ENCODE measurements at places on chromosomes 1 and 21.
A peak's percentile ranks its signal among the peaks of the same experiment; 100 is the strongest.

DNA sequence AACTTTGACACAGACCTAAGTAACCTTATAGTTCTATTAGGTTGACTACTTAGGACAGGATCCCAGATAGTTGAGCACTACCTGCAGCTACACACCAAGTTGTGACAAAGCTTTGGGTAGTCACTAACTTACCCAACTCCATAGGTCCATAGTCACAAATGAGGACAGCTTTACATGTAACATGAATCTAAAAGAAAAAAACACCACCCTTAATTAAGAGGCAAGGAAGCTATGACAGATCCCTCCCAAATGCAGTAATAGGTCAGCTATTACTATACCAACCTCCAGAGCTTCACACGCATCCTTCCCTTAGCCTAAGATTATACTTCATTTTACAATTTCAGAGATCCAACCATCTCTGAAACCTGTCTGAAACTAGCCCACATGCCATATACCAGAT is 12.7 kb upstream of the RAB42 start:
- DNase-seq, result peak; percentile 46

DNA sequence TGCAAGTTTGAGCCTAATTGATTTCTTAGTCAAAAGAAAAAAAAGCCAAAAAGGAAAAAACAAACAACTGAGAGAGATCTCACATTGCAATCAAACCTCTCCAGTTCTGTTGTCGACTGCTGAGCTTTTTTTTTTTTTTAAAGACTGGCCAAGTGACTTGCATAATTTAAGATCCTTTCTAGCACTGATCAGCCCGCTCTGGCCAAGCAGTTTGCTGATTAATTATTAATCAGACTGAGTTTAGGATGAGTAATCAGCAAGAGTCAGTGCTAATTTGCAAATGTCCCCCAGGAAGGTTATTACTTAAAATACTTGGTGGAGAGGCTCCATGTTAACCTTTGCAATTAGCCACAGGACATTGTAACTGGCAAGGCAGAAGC is 39.3 kb downstream of the HMGB4 start:
- DNase-seq, result peak; percentile 17

DNA sequence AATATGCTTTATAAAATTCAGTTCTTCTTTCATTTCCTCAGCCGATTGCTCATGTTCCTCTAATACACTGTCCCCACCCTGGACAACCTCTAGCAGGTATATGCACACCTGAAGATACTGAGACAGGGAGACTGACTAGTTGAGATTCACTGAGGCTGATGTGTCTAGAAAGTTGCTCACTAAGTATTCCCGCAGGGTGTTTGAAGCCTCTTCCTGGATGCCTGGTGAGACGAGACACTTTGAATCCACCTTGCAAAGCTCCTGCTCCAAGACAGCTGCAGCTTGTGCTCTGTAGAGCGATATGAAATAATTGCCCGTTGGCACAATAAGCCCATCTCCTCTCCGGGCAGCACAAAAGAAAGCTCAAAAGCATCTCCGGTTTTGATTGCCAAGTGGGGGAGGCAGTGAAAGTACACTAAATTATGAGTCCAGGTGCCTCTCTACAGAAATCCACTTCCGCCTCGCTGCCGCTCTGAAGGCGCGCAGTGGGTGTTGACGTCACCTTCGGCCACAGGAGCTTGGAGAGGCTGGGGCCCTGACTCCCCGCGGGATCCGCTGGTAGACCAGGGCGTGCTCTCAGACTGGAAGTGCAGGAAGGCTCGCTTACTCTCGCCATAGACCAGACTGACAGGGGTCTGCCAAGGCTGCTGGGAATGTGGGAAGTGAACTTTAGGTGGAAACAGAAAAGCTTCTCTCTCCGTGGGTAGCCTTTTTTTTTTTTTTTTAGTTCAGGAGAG is 46.3 kb downstream of the GPA33 start:
- no peak for DNase-seq

DNA sequence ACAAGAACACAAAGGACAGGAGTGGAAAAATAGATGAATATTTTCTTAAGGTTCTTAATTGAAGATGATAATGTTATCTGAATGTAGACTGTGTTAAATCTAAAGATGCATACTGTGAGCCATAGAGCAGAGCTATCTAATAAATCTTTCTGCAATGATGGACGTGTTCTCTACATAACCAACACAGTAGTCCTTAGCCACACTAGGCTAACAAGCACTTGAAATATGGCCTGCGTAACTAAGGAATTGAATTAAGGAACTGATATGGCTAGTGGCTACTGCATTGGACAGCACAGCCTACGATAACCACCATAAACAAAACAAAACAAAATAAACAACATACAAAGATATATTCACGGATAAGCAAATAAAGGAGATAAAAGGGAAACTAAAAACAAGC is 181.3 kb downstream of the LYPLAL1 start:
- DNase-seq, result no peak

- peak; percentile 80 for DNase-seq
Measured at GRCh38 chr21:29195981-29196669, 65.7 kb downstream of the MAP3K7CL start.

DNA sequence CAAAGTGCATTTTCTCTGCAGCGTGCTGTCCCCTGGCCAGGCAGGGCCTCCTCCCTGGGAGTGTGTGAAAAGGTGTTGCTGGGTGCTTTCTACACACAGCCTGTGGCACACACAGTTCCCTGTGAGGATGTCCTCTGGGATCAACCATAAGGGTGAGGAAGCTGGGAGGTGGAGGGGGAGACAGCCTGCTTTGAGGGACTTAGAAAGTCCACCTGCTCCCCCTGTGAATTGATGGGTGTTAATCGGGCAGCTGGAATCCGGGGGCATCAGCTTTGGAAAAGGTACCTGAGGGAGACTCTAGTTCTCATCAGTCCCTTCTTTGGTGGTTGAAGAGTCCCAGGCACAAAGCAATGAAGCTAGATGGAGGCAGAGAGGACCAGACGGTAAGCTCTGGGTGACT is 35.8 kb downstream of the LHX4 start:
- DNase-seq, result no peak

DNA sequence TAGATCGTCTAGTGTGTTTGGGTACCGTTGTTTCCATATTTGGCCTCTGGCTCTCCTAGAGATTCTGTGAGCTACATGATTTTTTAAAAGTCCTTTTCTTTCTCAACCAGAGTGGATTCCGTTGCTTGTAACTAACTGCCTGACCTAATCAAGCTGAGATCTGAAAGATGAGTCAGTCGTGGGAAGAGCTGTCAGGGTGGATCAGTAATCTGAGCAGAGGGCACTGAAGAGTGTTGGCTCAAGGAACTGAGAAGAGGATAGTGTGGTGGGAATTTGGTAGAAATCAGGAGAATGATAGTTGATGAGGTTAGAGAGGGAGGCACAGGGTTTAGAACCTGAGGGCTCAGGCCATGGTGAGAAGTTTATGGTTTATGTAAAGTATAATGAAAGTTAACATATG is 52.2 kb downstream of the TRAF5 start:
- no peak for DNase-seq

GRCh38 chr1:43452789-43453441 is 816 bp downstream of the HYI start:
- no peak for DNase-seq

DNA sequence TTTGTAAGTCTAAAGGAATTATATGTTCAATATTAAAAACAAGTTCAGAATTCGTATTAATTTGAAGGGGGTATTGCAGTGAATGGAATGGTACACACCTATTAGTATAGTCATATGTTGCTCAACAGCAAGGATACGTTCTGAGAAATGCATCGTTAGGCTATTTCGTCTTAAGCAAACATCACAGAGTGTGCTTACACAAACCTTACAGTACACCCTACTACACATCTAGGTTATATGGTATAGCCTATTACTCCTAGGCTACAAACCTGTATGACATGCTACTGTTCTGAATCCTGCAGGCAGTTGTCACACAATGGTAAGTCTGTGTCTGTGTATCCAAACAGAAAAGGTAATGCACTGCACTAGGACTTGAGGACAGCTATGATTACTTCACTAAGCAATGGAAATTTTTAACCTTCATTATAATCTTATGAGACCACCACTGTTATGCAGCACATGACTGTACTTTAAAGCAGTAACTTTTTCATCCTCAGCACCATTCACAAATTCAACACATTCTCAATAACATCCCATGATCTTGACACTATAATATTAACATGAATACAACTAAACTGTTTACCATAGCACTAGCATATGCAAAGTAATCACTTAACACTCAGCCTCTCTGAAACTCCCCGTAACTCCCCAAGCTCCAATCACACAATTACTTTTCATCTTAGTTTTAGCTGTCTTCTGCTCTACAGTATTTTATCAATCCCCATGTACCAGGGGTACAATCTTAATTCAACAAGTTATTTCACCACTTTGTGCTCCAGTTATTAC is 14.4 kb upstream of the PSMG1 start:
- DNase-seq, result no peak

DNA sequence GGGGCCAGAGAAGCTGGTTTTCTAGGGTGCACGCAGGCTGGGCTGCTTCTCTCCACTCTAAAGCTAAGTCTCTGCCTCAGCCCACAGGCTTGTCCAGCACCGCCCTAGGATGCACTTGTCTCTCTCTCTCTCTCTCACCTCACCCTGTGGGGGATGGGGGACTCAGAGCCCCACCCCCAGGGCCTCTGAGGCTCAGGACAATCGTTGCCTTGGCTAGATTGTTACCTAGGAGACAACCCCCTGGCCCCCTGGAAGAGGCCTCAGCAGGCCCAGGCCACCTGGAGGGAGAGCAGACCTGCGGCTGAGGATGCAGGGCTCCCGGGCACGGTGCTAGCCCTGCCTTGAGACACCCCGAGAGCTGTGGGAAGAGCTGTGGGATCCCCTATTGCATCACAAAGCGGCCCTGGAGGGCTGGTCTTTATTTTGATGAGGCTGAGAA is at the start of gene ACTRT2:
TSS of gene ACTRT2 (plus strand) at position 235 of the 439 bp plus-strand sequence. CDS start 220 bp downstream, outside the sequence.
- DNase-seq, result no peak

- no peak for DNase-seq
Measured at GRCh38 chr1:235008239-235008638, 120.4 kb downstream of the TOMM20 start.

- DNase-seq, result no peak
Measured at GRCh38 chr1:218475275-218475674, 130.1 kb downstream of the TGFB2 start.

DNA sequence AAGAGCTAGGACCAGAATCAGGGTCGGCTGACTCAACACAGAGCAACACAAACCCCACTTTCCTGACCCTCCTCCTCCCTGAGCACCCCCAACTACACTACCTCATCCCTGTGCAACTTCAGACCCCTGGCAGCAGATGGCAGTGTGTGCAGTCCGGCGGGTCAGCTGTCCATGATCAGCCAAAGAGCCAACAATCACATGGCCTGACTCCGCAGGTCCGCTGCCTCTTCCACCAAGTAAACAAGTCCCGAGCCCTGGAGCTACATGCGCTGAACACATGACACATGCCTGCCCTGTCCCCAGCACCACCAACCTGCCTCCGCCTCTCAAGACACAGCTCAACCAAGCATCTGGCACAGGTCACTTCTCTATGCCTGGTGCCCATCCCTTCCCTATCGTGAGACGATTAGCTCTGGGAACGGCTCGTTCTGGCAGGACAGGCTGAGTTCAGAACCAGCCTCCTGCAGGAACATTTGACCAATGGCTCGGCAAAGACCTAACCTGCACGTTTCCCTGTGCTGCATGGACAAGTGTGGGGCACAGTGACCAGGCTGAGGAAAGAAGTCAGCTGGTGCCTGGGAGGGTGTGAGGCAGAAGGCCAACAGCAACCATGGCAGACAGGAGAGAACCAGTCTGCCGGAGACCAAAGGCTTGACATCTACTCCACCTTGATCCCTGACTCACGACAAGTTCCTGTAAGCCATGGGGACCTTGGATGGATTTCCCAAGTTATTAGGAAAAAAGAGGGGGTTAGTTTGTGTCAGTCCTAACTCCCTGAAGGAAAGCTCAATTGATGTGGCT is 60.3 kb downstream of the CD46 start:
- DNase-seq, result no peak

DNA sequence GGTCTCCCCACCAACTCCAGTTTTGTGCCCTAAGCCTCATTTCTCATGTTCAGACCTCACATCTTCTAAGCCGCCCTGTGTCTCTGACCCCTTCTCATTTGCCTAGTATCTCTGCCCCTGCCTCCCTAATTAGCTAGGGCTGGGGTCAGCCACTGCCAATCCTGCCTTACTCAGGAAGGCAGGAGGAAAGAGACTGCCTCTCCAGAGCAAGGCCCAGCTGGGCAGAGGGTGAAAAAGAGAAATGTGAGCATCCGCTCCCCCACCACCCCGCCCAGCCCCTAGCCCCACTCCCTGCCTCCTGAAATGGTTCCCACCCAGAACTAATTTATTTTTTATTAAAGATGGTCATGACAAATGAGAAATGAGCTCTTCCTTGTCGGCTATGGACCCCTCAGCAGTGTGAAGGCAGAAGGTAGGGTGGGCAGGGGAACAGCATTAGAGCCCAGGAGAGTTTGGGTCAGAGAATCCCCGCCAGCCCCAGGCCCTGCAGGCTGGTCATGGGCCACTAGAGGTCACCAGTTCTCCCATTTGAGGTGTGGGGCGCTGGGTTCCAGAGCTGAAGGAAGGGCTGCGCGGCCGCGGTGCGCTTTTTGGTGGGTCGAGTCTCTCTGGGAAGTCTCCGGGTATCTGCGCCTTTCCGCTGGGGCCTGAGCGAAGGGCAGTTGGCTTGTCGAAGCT is 11.5 kb downstream of the ADAMTSL4 start:
- no peak for DNase-seq

GRCh38 chr21:27077501-27077900 is 110.6 kb upstream of the ADAMTS5 start:
- no peak for DNase-seq

DNA sequence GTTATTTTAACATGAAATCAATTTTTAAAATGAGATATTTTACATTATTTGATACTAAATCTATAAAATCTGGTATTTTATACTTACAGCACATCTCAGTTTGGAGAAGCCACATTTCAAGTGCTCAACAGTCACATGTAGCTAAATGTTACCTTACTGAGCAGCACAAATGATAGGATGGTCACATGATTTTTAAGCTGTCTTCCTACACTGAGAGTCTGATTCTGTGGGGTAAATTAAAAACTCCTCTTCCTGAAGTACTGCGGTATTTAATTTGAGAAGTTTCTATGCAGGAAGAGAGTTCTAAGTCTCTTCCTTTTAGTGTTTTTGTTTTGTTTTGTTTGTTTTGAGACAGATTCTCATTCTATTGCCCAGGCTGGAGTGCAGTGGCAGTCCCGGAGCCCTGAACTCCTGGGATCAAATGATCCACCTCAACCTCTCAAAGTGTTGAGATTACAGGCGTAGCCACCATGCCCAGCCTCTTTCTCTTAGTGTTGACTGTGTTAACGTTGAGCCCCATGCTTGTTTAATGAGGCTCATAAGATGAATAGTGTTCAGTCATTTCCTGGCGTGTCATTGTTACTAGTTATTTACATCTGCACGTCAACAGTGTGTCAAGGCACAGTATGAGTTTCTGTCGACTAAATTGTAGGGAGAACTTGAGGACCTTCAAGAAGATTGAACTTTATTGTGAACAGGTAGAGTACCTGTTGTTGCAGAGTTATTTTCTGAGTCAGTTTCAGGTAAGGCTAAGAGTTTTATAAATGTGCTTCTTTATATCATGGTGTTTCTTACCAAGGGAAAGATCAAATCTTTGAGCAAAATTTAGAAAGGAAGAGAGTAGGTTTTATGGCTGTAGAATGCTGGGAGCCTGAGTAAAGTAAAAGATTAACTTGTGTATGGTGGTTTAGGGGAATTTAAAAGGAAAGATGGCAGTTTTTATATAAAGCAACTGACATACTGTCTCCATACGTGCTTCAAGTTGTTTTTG is 3.3 kb downstream of the CNST start:
- DNase-seq, result no peak

Data from keratinocyte (primary cell).